ENCODE measurements at places on chromosomes 4 and X. TPM values are rescaled to one million over a fixed set of nuclear protein-coding genes. Genes with fewer than 3 reads are reported as not detected.

DNA sequence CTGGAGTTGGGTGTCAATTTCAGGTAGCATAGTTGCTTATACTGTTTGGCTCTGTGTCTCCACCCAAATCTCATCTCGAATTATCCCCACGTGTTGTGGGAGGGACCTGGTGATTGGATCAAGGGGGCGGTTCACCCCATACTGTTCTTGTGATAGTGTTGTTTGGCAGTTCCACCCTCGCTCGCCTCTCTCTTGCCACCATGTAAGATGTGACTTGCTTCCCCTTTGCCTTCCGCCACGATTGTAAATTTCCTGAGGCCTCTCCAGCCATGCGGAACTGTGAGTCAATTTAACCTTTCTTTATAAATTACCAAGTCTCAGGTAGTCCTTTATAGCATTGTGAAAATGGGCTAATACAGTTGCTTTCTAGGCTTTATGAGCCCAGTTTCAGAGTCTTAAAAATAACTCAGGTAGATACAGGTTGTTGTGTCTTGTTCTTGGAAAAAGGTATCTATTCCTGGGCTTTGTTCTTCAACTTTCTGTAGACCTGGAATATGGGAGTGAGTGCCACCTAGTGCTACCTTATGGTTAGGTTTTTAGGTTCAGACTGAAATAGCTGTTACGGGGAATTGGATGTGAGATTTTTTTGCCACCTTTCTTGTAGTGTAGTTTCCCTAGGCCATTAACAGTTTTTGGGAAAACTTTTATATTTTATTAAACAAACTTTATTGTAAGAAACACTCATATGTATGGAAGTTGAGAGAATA, 15.6 kb downstream of the PGK1 start:
- H3K27ac ChIP-seq, result no peak overlapping the region
- H3K36me3 ChIP-seq, result peaks cover 55% of the 10 kb centered on the region
- no peak overlapping the region for H3K4me3 ChIP-seq
- no peak for DNase-seq
- no peaks in the 10 kb centered on the region for H3K4me1 ChIP-seq
- no peaks in the 10 kb centered on the region for H3K27me3 ChIP-seq

SLC2A9 gene
- total RNA-seq, result 47.6 TPM

SYNPO2 gene
- 56.5 TPM for total RNA-seq

DNA sequence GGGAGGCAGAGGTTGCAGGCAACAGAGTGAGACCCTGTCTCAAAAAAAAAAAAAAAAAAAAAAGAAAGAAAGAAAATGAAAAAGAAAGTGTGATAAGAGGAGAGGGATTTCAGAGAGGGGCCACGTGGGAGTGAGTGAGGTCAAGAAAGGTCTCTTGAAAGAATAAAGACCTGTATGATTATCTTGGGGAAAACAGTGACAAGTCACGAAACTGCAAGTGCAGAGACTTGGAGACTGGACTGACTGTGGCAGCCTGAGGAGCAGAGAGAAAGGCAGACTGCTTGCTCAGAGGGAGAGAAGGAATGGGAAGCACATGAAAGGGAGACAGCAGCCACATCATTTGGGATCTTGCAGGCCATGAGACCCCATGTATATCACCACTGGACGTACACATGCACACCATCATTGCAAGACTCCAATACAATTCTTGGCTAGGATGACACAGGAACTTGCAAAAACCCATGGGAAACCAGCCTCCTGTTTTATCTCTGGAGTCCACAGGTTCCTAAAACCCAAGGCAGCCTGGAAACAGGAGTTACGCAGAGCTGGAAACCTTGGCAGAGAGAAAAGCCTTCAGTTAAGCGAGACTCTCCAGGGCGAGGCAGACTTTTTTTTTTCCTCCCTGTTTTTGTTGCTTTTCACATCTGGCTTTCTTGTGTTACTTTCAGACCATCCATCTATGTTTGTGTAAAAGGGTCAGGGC, 207.0 kb upstream of the TBL1X start:
- H3K27ac ChIP-seq, result no peak overlapping the region
- H3K4me1 ChIP-seq, result no peaks in the 10 kb centered on the region
- no peak for DNase-seq
- H3K4me3 ChIP-seq, result no peak overlapping the region
- H3K36me3 ChIP-seq, result no peaks in the 10 kb centered on the region
- no peaks in the 10 kb centered on the region for H3K27me3 ChIP-seq

DNA sequence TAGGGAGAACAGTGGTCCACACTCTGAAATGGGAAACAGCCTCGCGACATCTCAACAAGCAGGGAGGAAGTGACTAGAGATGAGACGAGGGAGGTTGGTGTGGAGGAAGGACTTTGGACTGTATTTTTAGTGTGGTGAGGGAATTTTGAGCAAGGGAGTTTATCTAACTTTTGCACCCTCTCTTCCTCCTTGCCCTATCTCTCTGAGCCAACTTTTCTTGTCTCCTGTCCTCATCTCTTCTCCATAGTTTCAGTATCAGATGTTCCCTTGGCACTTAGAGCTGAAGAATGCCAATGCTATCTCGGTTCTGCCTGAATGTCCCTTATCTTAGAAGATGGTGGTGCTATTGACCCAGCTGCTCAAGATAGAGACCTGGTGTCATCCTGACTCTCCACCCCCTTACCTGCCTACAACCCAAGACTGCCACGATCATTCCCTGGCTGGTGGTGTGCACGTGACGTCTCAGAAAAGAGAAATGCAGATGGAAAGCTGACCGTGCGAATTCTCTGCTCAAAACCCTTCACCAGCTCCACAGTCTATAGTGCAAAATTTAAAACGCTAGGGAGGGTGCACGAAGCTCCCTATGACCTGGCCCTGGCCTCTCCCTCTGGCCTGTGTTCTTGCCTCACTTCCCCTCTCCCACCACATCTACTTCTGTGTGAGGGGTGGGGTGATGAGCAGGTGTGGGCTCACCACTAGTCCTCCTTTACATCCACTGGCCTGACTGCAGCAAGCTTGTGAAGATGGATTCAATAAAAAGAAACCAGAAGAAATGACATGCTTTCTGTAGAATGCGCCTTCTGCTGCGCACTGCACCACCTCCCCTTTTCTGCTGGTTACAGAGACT, 20.9 kb downstream of the MPP1 start:
- H3K27ac ChIP-seq, result no peak overlapping the region
- H3K4me1 ChIP-seq, result no peaks in the 10 kb centered on the region
- H3K36me3 ChIP-seq, result no peaks in the 10 kb centered on the region
- H3K27me3 ChIP-seq, result no peaks in the 10 kb centered on the region
- no peak overlapping the region for H3K4me3 ChIP-seq
- DNase-seq, result no peak

GRCh38 chrX:15750611-15751154, 12.6 kb downstream of the CA5B start:
- H3K27ac ChIP-seq, result peak overlapping the region; percentile 84
- H3K4me1 ChIP-seq, result no peaks in the 10 kb centered on the region
- H3K4me3 ChIP-seq, result no peak overlapping the region
- peaks cover 2% of the 10 kb centered on the region for H3K27me3 ChIP-seq
- no peaks in the 10 kb centered on the region for H3K36me3 ChIP-seq

DNA sequence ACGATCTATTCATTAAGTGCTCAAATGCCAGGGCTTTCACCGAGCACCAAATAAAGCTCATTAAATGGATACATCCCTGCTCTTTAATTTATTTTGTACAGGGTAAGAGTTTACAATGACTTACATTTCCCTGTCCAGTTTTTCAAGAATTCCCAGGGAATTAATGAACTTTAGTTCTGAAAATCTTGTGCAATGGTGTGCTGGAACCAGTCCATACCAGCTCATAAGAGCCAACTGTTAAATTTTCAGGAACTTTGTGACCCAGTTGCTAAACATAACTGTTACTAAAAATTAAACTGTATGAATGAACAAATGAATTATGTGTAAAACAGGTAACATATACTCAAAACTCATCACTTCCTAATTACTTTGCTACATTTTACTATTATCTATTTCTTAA, 191.7 kb upstream of the RASGEF1B start:
- DNase-seq, result no peak
- H3K27me3 ChIP-seq, result no peaks in the 10 kb centered on the region
- peaks cover 4% of the 10 kb centered on the region for H3K4me1 ChIP-seq
- H3K36me3 ChIP-seq, result no peaks in the 10 kb centered on the region
- H3K27ac ChIP-seq, result no peak overlapping the region

DNA sequence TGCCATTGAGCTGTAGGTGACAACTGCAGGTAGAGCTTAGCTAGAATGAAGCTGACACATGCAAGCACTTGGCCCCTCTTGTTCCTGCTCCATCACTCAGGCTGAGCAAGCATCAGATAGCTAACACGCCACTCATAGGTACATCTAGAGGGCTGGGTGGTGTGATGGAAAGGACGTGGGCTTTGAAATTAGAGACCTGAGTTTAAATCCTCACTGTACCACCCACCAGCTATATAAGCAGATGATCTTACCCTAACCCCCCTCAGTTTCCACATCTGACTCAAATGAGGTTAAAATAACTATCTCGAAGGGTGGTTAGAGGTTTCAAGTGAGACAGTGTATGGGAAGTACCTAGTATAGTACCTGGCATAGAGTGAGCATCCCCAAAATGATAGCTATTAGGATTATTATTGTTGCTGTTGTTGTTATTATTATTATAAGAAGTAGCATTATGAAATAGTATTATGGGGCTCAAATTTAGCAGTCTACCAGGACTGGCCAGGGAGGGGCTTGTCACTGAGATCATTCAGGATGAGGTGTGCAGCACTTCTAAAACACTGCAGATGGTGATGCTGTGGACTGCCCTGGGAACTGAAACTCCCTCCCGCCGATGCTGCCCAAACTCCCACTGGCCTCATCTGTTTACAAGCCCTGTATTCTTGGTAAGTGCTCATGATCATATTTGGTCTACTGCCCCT, 59.0 kb downstream of the REELD1 start:
- DNase-seq, result no peak
- no peaks in the 10 kb centered on the region for H3K27me3 ChIP-seq
- H3K27ac ChIP-seq, result no peak overlapping the region
- H3K4me3 ChIP-seq, result no peak overlapping the region
- no peaks in the 10 kb centered on the region for H3K4me1 ChIP-seq

CXorf49 gene
- total RNA-seq, result not detected

GRCh38 chrX:139187738-139188137, 342.8 kb upstream of the F9 start:
- no peak for DNase-seq
- no peaks in the 10 kb centered on the region for H3K4me1 ChIP-seq
- H3K27ac ChIP-seq, result no peak overlapping the region
- H3K36me3 ChIP-seq, result no peaks in the 10 kb centered on the region
- H3K27me3 ChIP-seq, result peaks cover 2% of the 10 kb centered on the region

DNA sequence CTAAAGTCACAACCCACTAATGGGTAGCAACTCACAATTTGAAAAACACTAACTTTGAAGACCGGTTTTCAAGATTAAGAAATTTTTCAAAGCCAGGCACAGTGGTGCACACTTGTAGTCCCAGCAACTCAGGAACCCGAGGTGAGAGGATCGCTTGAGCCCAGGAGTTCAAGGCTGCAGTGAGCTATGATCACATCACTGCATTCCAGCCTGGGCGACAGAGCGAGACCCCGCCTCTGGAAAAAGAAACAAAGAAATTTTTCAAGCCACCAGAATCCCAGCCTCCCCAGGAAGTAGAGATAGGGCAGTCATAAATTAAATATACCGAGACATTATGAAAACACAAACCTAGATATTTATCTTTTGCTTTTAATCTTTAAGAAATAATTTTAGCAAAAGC, 13.0 kb downstream of the SMARCA1 start:
- no peaks in the 10 kb centered on the region for H3K4me1 ChIP-seq
- no peaks in the 10 kb centered on the region for H3K36me3 ChIP-seq
- DNase-seq, result peak; percentile 40
- no peak overlapping the region for H3K27ac ChIP-seq
- no peak overlapping the region for H3K4me3 ChIP-seq
- no peaks in the 10 kb centered on the region for H3K27me3 ChIP-seq

GRCh38 chr4:93396272-93396671, 432.3 kb upstream of the ATOH1 start:
- no peaks in the 10 kb centered on the region for H3K4me1 ChIP-seq
- no peaks in the 10 kb centered on the region for H3K36me3 ChIP-seq
- no peak overlapping the region for H3K27ac ChIP-seq
- H3K4me3 ChIP-seq, result no peak overlapping the region
- DNase-seq, result no peak

ODAPH gene
- not detected for total RNA-seq

DNA sequence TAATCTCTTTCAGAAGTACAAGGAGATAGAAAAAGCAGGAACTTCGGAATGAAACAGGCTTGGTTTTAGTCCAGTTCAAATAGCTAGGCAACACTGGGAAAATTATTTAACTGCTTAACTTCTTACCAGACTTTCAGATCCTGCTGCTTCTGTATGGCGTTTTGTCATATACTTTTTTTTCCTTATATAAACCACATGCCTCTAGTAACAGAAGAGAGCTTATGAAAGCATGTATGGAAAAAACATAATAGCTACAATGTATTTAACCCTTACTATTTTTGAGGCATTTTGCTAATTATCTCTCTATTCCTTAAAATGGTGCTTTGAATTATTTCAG, 439.6 kb downstream of the INPP4B start:
- H3K27me3 ChIP-seq, result no peaks in the 10 kb centered on the region
- no peak overlapping the region for H3K4me3 ChIP-seq
- no peaks in the 10 kb centered on the region for H3K36me3 ChIP-seq

ERAS gene
- 0.19 TPM for total RNA-seq

PRSS12 gene
- total RNA-seq, result 1.1 TPM

GRCh38 chrX:72316408-72317110, 10.8 kb upstream of the CITED1 start:
- no peaks in the 10 kb centered on the region for H3K4me1 ChIP-seq
- H3K27me3 ChIP-seq, result peaks cover 4% of the 10 kb centered on the region
- no peak overlapping the region for H3K4me3 ChIP-seq
- no peaks in the 10 kb centered on the region for H3K36me3 ChIP-seq

GRCh38 chr4:73127839-73128453, 58.4 kb upstream of the COX18 start:
- no peak overlapping the region for H3K4me3 ChIP-seq
- H3K27ac ChIP-seq, result no peak overlapping the region
- H3K4me1 ChIP-seq, result no peaks in the 10 kb centered on the region
- H3K36me3 ChIP-seq, result peaks cover 27% of the 10 kb centered on the region
- DNase-seq, result no peak

DNA sequence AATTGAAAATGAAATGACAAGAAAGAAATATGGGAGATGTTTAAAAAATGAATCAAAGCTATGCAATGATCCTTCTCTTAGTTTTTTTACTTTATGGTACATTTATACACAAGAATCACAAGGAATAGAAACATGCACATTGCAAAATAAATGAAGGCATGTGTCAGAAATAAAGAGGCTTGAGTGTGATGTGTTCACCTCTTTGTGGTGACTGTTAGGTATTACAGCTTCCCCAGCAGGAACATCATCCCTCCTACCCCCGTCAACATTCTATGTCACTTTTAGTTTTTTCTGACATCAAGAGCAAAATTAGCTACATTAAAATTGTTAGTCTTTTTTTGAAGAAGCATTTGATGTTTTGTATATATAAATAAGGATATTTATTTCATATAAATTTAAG, 214.8 kb downstream of the SLC4A4 start:
- no peaks in the 10 kb centered on the region for H3K27me3 ChIP-seq
- peaks cover 10% of the 10 kb centered on the region for H3K36me3 ChIP-seq
- no peak for DNase-seq
- no peaks in the 10 kb centered on the region for H3K4me1 ChIP-seq
- H3K27ac ChIP-seq, result no peak overlapping the region

Measured in kidney (tissue), 22 donors.